Activated naive CD4-positive, alpha-beta T cell (primary cell): ENCODE measurements at places on chromosomes 2 and 18.
A peak's percentile ranks its signal among the peaks of the same experiment; 100 is the strongest.

DNA sequence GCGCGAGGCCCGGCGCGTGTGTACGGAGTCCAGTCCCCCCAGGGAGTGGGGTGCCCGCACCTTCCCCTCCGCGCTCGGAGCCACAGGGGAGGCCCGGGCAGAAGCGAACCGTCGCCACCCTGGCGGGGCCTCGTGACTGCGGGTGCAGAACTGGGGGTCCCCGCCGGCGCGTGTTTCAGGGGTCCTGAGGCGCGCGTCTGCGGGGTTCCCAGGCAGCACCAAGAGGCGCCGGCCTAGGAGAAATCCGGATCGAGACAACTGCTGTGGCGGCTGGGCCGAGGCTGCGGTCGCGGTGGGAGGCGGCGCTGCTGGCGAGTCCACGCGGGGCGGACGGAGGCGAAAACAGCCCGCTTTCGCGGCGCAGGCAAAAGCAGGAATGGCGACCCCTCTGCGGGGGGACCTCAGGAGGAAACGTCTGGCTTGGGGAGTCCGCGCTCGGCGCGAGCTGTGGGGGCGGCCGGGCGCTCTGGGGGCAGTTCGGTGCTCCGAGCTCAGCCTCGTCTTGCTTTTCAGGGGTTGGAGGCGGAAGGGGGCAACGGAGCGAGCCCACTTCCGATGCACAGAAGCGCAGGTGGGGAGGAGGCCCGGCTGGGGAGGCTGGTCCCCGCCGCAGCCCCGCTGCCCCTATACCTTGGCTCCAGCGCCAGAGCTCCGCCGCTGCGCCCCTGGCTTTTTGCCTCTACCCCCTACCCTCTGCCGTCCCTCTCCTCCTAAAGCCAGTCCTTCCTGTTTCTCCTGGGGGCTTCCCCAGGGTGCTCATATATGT, 81.5 kb upstream of the LDLRAD4 start:
- DNase-seq: peak; percentile 21

DNA sequence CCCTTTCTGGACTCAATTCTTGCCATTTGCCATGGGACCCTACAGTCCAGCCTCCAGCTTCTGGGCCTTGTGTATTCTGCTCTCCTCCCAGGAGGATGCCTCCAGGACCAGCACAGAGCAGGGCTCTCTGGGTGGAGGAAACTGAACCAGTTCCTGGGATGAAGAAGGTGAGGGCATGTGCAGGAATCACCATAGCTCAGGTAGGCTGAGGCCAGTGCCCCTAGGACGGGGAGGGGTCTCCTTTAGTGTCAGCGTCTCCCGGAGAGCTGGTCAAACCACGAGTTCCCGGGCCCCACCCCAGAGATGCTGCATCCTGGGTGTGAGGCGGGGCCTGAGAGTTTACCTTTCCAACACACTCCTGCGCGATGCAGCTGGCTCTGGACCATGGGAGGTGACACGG, 5.8 kb upstream of the PRELID3A start:
- no peak for DNase-seq

GRCh38 chr2:203880557-203881125, 13.1 kb downstream of the CTLA4 start:
- DNase-seq: no peak

GRCh38 chr2:98561902-98562695, 46.2 kb downstream of the COA5 start:
- DNase-seq: no peak

DNA sequence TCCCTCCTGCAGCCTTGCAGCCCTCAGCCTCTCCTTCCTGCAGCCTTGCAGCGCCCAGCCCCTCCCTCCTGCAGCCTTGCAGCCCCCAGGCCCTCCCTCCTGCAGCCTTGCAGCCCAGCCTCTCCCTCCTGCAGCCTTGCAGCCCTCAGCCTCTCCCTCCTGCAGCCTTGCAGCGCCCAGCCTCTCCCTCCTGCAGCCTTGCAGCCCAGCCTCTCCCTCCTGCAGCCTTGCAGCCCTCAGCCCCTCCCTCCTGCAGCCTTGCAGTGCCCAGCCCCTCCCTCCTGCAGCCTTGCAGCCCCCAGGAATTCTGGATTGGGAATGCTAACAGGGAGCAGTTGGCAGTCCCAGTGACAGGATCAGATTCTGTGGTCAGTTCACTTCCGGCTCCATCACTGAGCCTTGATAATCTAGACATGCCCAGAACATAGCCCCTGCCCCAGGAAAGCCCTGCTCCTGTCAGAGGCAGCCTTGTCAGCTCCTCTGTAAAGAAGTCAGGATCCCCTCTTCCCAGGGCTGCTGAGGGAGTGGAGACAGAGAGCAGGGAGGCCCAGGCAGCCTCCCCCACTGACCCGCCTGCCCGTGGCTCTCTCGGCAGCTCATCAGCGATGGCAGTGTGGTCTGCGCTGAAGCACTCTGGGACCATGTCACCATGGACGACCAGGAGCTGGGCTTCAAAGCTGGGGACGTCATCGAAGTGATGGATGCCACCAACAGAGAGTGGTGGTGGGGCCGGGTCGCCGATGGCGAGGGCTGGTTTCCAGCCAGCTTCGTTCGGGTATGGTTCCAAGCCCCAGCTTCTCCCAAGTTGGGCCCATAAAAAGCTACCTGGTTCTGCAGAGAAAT, 54.8 kb downstream of the FAM168B start:
- no peak for DNase-seq

- no peak for DNase-seq
Observed at GRCh38 chr2:44529448-44529847, 167.7 kb downstream of the CAMKMT start.

DNA sequence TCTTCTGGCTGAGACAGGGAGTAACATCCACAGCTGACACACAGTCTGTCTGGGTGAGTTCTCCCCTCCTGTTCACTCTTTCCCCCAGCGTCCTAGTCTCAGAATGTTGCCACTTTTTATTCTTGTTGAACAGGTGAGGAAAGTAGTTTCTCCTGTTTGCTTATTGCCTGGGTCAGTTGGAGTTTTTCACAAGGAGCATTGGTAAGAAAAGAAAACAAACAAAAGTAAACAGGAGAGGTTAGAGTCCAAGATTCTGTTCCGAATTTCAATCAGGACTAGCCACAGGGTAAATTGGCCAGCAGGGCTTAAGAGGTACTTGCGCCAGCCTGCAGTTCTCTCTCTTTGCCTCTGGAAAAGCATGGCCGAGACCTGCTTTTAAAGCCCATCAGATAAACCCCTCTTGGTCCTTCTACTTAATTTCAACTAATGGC, 255.0 kb upstream of the EPAS1 start:
- DNase-seq: no peak

DNA sequence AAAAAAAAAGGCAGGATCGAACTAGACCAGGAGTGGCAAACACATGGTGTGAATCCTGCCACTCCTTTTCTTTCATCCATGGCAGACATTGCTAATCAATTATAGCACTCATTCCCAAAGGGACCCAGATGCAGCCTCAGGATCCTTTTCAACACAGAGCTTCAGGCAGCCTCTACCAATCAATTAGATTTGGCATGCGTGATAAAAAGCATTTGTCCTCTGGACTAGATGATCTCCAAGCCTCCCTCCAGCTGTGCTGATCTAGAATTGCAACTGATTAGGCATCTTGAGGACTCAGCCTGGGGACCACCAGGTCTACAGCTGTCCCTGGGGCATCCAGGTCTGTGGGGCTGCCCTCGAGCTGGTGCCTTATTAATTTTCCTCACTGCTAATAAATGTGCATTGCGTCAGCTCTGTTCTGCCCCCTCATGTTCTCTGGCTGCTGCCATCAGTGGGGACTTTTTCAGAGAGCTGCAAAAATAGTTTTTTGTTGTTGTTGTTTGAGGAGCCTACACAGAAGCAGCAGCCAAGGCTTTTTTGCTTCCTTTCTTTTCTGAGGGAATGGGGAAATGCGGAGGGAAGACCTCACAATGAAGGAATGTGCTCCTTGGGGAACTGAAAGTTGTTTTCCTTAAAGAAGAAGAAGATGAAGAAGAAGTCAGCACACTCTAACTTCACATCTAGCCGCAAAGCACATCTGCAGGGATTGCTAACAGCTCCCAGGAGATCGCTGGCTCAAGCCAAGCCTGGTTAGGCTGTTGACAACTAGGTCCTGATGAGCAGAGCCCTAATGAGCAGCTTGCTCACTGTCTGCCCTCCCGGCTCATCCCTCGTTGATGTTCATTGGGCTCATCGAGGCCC, 8.8 kb upstream of the ATOH8 start:
- DNase-seq: no peak

GRCh38 chr2:71494091-71494490, 40.7 kb downstream of the DYSF start:
- no peak for DNase-seq

GRCh38 chr2:20429528-20429927, 17.3 kb upstream of the RHOB start:
- no peak for DNase-seq

DNA sequence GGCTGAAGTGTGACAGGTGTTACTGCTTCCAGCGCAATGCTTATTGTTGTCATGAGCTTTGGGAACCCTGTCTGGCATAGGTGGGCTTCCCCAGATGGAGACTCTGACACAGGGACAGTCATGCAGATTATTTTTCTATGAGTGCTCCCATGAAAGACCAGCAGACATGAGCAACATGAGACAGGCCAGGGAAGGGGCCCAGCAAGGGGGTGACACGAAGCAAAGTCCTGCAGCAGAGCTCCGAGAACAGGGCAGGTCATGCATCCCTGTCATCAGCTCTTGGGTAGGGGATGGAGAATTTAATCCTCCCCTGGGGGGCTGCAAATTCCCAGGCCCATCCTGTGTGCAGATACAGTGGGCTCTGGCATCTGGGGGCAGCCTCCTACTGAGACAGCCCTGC, 77.4 kb downstream of the CTAGE1 start:
- no peak for DNase-seq

- no peak for DNase-seq
Observed at GRCh38 chr18:44741085-44741484, 60.4 kb downstream of the SETBP1 start.

DNA sequence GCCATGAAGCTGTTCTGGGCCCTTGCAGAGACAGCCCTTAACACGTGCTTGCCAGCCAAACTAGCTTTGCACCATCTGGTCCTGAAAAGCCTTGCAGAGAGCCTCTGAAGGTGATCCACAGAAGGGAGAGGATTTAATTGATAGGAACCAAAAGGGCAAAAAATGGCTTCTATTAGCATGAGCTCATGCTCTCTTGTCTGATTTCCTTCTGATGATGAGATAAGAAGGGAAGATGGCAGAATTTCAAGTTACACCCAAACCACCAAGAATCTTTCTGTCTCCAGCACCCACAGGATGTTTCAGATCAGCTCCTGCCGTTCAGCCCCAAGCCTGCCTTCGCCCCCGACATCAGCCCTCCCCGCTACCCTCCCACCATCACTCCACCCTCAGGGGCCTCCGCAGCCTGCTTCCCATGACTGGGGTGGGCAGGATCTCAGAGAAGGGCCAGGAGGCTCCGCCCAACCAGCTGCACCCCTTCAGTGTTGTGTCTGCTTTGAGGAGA, 23.4 kb upstream of the GLI2 start:
- no peak for DNase-seq

DNA sequence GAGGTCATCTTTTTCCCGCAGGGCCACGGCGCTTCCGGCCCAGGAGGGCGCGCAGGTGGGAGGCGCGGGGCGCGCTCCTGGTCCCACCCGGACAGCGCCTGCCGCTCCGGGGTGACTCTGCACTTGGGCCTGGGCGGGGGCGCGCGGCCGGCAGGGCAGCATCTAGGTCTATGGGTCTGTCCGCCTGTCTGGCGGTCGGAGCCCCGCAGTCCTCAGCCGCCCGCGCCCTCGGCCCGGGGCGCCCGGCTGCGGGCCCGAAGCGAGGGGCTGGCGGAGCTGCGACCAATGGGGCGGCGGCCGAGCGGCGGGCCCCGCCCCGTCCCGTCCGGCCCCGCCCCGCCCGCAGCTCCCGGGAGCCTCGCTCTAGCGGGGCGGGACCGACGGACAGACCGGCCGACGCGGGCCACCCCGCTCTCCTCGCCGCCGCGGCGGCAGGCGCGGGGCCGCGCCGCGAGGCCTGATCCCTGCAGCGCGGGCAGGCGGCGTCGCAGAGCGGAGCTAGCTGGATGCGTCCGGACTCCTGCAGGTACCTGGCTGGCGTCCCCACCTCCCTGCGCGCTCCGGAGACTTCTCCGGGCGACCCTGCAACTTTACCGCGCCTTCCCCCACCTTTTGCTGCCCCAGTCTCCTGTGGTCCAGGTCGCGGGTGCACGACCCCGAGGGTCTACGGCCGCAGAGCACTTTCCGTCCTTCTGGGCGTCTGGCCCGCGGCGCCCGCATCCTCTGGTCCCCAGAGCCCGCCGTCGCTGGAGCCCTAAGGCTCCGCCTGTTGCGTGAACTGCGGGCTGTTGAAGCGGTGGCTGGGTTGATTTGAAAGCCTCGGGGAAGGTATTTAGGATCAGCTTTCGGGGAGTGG, at the start of gene KCNS3:
KCNS3 (plus strand) TSS at position 387 of the 856 bp plus-strand sequence. CDS start 52,342 bp downstream, outside the sequence.
- no peak for DNase-seq

DNA sequence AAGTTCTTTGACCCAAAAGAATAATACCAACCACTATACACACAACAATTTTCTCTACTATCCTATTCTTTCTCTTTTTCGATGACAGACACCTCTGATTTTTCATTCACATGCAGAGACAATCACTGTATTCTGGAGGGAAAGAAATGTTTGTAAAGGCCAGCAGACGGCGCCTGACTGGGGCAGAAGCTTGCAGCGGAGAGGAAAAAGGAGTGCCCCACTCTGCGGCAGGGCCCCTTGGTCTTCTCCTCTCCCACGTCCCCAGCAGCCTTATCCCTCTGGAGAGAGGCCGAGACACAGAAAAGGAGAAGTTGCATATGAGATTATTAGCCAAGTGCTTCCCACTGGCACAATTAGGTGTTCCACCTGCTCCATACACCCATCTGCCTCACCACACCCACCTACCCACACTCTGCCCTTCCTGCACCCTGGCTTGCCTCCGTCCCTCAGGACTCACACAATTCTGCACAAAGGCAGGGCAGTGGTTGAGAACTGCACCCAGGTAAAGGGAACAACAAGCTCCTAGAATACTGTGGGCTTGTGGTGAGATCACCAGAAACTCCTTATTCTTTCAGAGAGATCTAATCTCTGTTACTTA, 687.3 kb downstream of the NRXN1 start:
- DNase-seq: no peak

DNA sequence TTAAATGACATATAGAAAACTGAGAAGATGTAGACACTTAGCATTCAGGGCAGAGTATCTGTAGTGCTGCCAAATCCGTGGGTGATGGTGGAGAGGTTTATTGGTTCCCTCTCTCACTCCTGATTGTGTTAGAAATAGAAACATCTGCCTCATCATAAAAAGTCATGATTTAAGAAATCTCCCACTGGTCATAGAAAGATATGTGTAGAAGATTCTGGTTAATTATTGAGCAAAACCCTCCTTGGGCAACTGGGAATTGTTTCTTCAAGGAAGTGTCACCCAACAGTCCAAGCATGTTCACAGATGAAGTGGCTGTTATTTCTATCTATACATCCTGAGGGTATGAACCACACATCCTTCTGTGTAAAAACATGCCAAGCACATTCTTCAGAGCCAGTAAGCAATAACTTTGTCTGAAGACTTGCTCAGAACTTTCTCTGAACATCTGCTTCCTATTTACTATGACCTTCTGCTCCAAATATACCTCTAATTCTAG, 33.6 kb upstream of the CHRNA1 start:
- no peak for DNase-seq

GRCh38 chr2:239115616-239116015, 267.7 kb downstream of the TWIST2 start:
- DNase-seq: no peak

GRCh38 chr2:233979748-233980147, 62.6 kb downstream of the TRPM8 start:
- no peak for DNase-seq

GRCh38 chr18:59658941-59659340, 38.3 kb downstream of the CCBE1 start:
- DNase-seq: no peak

- DNase-seq: no peak
Observed at GRCh38 chr18:36128530-36128870, 640 bp downstream of the SLC39A6 start.

- no peak for DNase-seq
Observed at GRCh38 chr2:55232863-55233657, 572 bp downstream of the RPS27A start.

- DNase-seq: no peak
Observed at GRCh38 chr2:170823088-170823897, 6.6 kb downstream of the GAD1 start.
